ENCODE measurements at places on chromosomes 13 and 19.
A peak's percentile ranks its signal among the peaks of the same experiment; 100 is the strongest.

DNA sequence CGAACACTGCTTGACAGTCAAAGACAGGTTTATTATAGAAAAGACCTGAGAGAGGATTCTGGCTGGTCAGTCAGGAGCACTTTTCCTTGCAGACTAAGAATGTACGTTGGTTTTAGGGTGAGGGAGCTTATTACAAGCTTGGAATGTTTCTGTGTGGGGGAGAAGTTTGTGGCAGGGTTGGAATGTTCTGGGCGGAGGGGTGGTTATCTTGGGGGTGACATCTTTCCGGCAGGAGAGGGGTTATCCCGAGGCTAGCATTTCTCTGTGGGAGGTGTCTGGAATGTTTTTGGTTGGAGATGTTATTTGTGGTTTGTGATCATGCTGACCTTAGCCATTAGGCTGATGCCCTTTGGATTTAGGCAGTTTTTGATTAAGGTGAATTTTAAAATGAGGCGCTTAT lies 61.8 kb downstream of the ZNF136 start:
- DNase-seq, result no peak

DNA sequence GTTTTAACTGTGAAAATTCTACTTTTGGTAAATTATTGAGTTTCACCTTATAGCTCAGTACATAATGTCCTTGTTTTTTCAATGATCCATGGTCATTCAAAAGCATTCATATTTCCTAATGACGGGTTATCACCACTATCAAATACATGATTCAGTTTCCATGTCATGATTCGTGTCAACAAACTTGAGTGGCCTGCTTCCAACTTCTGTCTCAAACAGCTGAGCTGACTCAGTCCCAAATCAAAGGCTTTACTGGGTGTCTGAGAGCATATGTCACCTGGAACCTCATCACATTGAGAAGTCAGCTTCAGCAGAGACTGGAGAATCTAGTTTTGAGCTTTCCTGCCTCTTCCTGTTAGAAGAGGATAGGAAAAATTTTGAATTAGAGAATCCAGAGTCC lies 40.3 kb upstream of the SGCG start:
- DNase-seq, result no peak

DNA sequence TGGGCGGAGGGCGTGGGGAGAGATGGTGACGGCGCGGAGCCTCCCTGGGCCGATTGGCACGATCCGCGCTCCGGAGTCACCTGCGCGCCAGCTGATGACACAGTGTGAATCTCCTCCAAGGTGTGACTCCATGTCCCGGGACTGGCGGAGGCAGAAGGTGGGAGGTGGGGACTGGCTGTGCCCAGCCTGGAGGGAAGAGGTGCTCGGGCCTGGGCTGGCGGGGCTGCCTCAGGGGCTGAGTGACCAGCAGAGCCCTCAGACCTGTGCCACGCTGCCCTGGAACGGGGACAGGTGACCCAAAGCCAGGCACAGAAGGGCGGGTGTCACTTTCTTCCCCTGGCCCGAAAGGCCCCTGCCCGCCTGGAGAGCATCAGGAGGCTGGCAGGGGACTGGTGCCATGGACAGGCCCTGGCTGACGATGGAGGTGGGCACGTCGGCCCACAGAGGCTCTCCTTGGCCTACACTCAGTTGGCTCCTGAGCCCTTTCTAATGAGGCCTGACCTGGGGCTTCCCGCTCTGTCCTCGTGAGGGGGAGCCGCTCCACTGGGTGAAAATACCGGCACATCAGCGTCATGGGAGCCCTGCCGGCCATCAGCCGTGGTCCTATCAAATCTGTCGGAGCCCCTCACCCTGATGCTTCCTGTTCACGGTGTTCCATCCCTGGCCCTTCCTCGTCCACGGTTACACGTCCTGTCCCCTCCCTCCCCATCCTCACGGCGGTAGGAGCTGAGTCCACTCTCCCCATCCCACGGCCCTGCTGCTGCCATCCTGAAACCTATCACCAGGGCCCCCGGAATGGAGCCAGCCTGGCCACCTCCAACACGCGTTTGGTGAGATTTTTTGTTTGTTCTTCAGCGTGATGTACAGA lies 75.6 kb downstream of the SPACA7 start:
- no peak for DNase-seq

DNA sequence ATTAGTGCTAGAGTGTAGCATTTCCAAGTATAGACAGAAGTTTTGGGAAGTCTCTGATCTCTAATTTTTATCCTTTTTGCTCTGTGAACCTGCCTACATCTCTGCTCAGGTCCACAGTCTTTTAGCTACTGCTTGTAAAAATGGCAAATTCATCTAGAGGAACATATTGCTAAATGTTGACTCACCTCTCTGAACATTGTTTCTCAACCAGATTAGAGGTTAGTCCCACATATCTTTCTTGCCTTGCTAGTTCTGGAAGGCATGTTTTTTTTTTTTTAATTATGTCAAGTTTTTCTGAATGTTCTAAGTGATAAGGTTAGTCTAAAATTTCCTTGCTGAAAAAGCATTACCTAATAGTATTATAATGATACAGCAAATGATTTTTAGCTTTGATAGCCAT lies 2889.6 kb upstream of the PCDH20 start:
- DNase-seq, result no peak

DNA sequence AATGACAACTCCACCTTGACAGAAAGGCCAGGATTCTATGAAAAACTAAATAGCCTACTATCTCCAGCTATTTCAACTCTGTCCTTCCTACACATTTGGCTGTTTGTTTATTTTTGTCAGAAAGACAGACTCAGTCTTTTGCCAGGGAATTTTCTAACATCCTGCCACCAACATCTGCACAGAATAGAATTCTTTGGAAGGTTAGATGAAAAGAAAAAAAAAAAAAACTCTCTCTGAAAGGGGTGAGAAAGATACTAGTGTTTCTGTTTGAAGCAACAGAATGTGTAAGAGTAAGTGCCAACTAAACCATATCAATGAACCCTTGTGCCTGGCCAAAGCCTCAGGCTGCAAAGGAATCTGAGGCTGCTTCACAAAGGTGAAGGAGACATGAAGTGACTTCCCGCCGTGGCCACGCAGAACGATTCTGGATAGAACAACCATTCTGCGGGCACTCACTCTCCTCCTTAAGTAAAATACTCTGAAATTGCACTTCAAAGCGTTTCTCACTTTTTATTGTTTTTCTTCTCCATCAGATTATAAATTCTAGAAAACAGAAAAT lies 498.2 kb downstream of the IRS2 start:
- DNase-seq, result no peak

- DNase-seq, result no peak
Observed at GRCh38 chr13:25064396-25064795, 31.5 kb upstream of the PABPC3 start.

GRCh38 chr13:74929436-74929835 lies 552.5 kb downstream of the TBC1D4 start:
- DNase-seq, result no peak

GRCh38 chr13:46320406-46320805 lies 66.6 kb downstream of the RUBCNL start:
- no peak for DNase-seq

DNA sequence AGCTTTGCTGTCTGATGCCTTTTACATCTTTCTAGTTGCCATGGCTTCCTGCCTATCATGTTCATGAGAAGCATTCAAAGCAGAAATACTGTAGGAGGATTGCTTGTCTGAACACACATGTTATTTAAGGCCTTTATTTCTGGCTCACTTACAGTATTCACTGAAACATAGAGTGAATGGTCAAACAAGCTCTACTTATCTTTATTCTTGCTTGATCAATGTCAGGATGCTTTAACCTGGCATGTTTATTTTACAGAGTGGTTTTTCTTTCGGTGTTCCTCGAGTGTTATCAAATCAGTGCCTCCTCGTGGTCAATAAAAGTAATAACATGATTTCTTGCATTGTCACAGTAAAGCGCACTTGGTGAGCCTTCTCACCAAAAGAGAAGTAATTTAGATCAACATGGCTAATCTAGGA lies 73.5 kb upstream of the PCDH17 start:
- no peak for DNase-seq

DNA sequence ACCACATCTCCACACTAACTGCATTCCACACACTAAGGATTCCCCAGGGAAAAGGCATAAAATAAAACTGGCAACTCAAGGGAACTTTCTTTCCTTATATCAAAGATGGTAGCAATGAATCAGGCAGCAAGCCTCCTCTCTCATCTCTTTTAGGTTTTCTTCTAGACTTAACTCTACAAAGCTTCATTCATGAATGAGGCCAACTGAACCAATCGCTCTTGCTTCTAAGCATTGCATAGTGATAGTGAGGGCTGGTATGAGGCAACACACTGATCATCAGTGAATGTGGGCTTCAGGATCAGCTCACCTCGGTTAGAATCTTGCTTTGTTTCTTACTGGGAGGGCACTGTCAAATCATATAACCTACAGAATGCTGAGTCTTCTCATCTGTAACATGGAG lies 1090.7 kb upstream of the MIR17HG start:
- DNase-seq, result no peak

- no peak for DNase-seq
Observed at GRCh38 chr13:62246581-62246980, 830.9 kb upstream of the PCDH20 start.

- no peak for DNase-seq
Observed at GRCh38 chr19:51772977-51773376, 12.0 kb downstream of the FPR2 start.

GRCh38 chr13:51781246-51782022 lies 22.5 kb downstream of the DHRS12 start:
- DNase-seq, result no peak

GRCh38 chr13:50130123-50130946 lies 115.1 kb downstream of the KCNRG start:
- peak; percentile 77 for DNase-seq

DNA sequence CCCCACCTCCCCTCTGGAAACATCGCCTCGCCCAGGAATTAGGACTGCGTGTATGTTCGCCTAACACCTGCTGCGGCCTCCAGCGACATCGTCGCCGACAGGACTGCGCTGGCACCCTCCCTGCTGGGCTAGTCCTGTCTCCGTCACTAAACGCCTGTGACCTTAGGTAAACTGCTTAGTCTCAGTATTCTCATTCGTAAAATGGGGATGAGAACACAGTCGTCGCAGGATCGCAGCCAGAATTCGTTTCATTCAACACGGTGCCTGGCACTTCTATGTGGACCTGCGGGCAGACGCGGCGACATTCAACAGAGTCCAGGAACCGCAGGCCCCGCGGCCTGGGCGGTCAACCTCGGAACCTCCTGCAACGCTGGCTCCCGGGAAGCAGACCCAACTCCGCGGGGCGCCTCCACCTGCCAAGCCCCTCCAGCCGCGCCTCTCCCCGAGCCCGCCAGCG lies 485 bp downstream of the CRYL1 start:
- DNase-seq, result no peak

- no peak for DNase-seq
Observed at GRCh38 chr19:45608948-45609347, 6.9 kb upstream of the GPR4 start.

DNA sequence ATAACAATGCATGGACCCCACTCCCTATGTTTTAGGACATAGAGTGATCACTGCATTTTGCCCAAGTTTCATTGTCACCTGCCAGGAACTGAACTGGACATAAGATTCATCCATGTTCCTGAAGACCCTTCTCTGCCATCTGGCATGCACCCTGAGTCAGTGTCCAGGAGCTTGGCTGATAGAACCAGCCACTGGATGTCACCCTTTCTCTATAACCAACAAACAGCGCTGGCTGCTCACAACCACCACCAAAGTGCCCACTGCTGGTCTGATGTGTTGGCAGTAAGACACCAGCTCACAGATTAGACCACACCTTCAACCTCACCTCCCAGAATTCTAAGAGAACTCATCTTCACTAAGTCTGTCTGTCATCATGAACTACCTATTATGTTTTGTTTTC lies 333.4 kb downstream of the ITGBL1 start:
- DNase-seq, result no peak

DNA sequence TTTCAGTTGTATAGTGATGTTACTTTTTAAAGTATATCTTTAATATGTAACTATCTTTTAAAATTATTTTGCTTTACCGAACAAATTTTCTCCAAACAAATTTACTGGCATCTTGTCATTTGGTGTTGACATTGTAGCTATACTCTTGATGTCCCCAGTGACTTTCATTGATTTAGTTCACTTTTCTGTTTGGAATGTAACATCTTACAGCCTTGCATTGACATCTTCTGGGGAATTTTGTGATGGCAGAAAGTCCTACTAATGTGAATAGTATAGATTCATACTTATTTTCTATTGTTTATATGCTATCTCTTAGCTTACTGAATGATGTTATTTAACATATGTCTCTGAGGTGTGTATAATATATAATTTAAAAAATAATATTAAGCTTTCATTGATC lies 800.9 kb upstream of the ATXN8OS start:
- DNase-seq, result no peak

DNA sequence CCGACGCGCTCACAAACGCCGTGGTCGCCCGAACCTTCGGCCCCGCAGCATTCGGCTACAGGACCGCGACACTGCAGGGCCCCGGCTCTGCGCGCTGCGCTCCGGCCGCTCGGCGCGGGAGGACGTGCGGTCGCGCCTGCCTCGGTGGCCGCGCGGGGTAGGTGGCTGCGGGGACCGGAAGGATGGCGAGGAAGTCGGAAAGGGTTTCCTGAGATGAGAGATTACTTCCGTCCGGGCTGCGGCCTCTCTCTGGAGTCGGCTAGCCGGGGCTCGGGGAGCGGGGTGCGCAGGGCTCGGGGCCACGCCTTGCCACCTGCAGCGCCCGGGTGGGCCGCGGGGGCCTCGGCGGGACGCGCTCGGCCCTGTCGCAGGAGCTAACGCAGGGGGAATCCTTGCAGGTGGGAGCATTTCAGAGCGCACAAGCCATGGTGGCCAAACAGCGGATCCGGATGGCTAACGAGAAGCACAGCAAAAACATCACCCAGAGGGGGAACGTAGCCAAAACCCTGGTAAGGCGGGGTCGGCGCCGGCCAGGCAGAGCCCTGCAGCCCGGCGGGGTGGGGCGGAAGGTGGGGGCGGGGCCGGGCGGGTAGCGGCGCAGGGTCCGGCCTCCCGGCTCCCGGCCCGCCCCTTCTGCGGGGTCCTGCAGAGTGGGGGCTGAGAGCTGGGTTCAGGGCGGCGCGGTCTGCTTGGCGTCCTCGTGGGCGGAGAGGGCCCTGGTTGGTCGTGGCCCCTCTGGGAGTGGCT lies at the start of gene SERP2:
TSS of gene SERP2 (plus strand) at position 224 of the 747 bp plus-strand sequence. CDS start at position 426, 202 bp downstream.
- DNase-seq, result peak; percentile 79

DNA sequence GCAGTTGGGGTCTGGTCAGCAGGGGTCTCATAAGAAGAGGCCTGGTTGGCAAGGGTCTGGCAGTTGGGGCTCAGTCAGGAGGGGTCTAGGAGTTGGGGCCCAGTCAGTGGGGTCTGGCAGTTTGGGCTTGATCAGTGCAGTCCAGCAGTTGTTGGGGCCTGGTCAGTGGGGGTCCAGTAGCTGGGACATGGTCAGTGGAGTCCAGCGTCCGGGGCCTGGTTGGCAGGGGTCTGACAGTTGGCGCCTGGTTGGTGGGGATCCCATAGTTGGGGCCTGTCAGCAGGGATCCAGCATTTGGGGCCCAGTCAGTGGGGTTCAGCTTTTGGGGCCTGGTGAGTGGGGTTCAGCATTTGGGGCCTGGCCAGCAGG lies 60.5 kb upstream of the TPM4 start:
- no peak for DNase-seq

DNA sequence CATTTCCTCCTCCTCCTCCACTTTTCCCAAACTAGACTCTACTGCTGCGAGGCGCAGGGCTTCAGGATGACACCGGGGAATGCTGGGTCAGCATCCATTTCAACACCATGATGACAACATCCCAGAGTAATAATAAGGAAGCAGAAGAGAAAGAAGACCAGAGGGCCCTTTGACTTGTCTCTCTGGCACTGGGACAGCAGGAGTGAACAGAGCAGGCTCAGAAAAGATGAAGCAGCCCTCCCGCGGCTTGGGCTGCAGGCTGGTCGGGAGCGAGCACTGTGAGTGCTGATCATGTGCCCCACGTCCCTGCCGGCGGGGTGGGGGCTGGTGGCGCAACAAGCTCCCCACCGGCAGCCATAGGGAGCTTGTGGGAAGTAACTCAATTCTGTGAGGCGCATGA lies 30.5 kb downstream of the RANBP3 start:
- peak; percentile 44 for DNase-seq

GRCh38 chr19:38975214-38975860 lies at the start of gene FBXO17:
Gene FBXO17, minus strand, starts transcription at chr19:38975742. Its CDS starts 25,423 bp downstream, at chr19:38950319.
- peak; percentile 89 for DNase-seq
